ENCODE measurements at places on chromosomes 7 and 10. TPM values are rescaled to one million over a fixed set of nuclear protein-coding genes. Genes with fewer than 3 reads are reported as not detected.

The SYNPO2L gene
- polyA plus RNA-seq: not detected

The NEBL gene
- 16.4 TPM for polyA plus RNA-seq

The DENND2A gene
- 21.7 TPM for polyA plus RNA-seq

The HEPACAM2 gene
- polyA plus RNA-seq: 0.24 TPM

All from neural cell (in vitro differentiated cells).